Hippocampal formation (tissue), 2 donors: ENCODE measurements at places on chromosomes 6 and 20.

DNA sequence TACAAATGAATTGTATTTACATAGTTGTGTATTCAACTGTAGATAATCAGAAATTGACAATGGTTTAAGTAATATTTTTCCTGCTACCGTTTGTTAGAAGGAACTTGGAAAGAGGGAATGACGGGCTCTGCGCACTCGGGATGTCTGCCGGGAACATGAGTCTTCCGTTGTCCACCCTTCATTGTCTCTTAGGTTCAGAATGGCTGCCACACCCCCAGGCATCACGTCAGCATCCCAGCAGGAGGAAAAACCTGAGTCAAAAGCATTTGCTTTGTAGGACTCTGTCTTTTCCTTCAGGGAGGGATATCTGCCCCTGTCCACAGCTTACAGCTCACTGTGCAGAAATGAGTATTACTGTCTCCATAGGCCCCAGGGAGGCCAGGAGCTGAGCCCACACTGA, 331.2 kb downstream of the THBS2 start:
- DNase-seq, result no peak

- DNase-seq, result no peak
Measured at GRCh38 chr6:1641343-1641885, 31.7 kb downstream of the FOXC1 start.

- no peak for DNase-seq
Measured at GRCh38 chr20:11796026-11796425, 121.7 kb upstream of the BTBD3 start.

GRCh38 chr6:145241039-145241438, 494.3 kb downstream of the EPM2A start:
- no peak for DNase-seq

DNA sequence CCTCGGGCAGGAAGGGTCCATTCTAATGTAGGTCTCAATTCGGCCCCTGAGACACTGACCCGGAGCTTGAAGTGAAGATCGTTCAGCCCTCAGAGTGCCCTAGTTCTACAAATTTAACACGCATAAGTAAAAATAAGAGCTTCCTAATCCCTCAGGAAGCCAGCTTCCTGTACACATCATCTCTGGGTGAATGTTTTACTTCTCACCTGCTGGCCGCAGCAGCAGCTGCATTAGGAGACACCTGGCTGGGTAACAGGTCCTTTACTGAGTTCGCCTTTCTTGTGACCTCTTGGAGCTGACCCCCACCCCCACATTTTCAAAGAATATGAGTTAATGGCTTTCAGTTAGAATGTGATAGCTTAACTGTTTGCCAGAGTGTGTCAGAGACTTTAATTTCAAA, 165.0 kb downstream of the SMOC2 start:
- DNase-seq, result no peak

DNA sequence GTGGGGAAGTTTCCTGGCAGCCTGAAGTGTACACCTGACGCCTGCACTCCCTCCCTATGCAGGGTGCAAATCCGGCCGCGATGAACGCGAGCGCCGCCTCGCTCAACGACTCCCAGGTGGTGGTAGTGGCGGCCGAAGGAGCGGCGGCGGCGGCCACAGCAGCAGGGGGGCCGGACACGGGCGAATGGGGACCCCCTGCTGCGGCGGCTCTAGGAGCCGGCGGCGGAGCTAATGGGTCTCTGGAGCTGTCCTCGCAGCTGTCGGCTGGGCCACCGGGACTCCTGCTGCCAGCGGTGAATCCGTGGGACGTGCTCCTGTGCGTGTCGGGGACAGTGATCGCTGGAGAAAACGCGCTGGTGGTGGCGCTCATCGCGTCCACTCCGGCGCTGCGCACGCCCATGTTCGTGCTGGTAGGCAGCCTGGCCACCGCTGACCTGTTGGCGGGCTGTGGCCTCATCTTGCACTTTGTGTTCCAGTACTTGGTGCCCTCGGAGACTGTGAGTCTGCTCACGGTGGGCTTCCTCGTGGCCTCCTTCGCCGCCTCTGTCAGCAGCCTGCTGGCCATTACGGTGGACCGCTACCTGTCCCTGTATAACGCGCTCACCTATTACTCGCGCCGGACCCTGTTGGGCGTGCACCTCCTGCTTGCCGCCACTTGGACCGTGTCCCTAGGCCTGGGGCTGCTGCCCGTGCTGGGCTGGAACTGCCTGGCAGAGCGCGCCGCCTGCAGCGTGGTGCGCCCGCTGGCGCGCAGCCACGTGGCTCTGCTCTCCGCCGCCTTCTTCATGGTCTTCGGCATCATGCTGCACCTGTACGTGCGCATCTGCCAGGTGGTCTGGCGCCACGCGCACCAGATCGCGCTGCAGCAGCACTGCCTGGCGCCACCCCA, 1.2 kb downstream of the GPR6 start:
- DNase-seq, result no peak

- no peak for DNase-seq
Measured at GRCh38 chr20:36717657-36718056, 28.2 kb downstream of the NDRG3 start.

- peak; percentile 10 for DNase-seq
Measured at GRCh38 chr6:45663251-45664221, 285.8 kb upstream of the SUPT3H start.

DNA sequence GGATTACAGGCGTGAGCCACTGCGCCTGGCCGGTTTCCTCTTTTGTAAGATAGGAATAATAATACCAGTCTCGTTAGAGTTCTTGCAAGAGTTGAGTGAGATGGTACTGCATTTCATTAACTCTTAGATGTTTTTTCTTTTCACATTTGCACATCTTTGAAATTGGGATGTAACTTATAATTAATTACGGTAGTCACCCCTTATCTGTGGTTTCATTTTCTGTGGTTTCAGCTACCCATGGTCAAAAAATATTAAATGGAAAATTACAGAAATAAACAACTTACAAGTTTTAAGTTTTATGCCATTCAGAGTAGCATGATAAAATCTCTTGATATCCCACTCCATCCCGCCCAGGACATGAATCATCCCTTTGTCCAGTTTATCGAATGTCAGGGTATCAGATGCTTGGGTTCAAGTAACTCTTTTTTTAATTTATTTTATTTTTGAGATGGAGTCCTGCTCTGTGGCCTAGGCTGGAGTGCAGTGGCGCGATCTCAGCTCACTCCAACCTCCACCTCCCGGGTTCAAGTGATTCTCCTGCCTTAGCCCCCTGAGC, 15.4 kb downstream of the PTK7 start:
- DNase-seq, result no peak

- no peak for DNase-seq
Measured at GRCh38 chr20:62220666-62221568, 839 bp upstream of the HRH3 start.

DNA sequence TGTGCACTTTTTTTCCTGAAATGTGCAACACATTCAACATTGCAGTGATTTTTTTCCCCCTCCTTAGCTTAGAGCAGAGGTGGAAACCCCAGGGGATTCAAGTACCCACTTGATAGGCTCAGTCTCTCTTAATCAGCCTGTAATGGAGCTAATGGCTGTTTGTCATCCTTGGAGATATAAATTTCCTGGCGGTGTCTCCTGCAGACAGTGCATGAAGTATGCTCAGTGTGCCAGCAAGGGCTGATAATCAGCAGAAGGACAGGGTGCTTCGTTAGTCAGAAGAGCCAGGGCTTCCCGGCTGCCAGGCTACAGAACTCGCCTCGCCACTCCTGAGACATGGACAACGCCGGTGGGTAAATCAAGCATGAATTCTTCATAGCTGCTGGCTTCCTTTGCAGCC, 69.8 kb upstream of the PHACTR2 start:
- DNase-seq, result no peak

- no peak for DNase-seq
Measured at GRCh38 chr6:9710574-9710973, 704.3 kb downstream of the TFAP2A start.
